ENCODE measurements at places on chromosomes 4 and X.

GRCh38 chr4:142282870-142283431 is 563.1 kb downstream of the INPP4B start:
- DNase-seq, result no peak

- no peak for DNase-seq
Measured at GRCh38 chr4:83250687-83251446, 33.7 kb downstream of the COQ2 start.

- DNase-seq, result no peak
Measured at GRCh38 chr4:31111790-31112189, 391.6 kb downstream of the PCDH7 start.

DNA sequence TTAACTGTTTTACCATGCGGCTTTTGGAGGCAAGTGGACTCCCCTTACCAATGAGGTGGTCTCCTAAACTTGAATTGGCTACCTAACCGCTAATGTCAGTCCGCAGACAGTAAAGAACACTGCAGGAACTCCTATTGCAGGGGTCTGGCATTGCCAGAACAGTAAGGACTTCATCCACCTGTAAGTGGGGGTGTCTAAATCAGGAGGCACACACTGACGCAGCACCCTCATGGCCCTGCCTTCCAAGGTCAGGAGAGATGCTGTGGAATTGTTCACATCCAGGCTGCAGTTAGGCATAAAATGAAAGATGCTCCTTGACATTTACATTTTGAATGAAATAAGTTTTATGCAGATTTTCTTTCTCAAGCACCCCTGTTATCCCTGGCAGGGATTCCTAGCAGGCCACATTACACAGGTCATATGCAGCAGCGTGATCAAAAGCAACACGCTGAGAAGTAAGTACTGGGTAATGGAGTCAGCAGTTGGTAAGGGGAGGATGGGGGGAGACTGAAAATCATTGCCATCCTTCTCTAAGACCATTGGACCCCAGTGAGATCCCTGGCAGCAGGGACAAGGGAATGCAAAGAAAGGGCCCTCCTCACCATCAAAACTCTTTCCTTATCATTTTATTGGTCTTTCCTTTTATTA is 3.8 kb downstream of the PPARGC1A start:
- DNase-seq, result no peak

- DNase-seq, result no peak
Measured at GRCh38 chr4:22814906-22815305, 122.2 kb downstream of the GBA3 start.

DNA sequence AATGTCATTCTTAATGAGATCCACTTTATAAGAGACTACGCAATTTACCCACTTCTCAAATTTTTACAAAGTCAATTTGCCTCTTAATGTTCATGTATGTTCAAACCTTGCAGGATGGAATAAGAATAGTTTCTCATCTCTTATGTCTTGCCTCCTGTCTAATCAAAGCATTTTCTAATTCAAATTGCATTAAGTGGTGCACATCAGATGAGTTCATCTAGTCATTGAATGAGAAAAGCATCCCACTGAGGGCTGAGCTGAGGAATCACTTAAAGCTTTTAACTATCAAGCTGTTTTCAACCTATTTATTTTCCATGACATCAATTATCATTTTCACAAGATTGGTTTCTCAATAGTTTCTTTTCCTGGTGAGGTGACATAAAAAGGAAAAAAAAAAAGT is 1964.0 kb downstream of the PCDH7 start:
- DNase-seq, result no peak

- no peak for DNase-seq
Measured at GRCh38 chr4:183832776-183833450, 72.2 kb upstream of the STOX2 start.

DNA sequence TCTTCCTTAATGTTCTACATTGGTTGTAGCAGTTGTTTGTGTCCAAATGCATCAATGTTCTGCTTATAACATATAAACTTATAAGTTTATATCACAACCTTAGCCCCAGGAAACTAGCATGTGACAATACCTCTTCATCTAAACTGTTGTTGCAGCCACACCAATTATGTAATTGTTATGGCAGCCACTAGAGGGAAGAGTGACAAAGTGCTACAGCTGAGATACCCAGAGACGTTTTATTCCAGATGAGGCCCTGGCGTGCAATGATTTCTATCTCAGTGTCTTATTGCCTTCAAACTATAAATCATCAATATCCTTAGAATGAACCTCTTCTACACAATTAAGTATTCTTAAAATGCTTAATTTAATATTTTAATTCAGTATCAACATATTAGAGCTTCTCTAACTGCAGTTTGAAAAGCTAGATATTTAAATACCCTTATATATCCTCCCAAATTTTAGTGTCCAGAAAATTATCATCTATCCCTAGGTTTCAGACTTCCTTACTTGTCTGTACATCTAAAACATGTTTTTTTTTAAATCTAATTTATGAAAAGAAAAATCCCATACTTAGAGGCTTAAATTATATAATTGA is 171.6 kb downstream of the PCDH10 start:
- peak; percentile 37 for DNase-seq

All from M059J (cell line).